Stimulated activated CD4-positive, alpha-beta T cell treated with anti-CD3 and anti-CD28 coated beads, Interleukin-2, amount 100 ng/mL, for 4 hours (primary cell): ENCODE measurements at places on chromosomes 1 and 21.

DNA sequence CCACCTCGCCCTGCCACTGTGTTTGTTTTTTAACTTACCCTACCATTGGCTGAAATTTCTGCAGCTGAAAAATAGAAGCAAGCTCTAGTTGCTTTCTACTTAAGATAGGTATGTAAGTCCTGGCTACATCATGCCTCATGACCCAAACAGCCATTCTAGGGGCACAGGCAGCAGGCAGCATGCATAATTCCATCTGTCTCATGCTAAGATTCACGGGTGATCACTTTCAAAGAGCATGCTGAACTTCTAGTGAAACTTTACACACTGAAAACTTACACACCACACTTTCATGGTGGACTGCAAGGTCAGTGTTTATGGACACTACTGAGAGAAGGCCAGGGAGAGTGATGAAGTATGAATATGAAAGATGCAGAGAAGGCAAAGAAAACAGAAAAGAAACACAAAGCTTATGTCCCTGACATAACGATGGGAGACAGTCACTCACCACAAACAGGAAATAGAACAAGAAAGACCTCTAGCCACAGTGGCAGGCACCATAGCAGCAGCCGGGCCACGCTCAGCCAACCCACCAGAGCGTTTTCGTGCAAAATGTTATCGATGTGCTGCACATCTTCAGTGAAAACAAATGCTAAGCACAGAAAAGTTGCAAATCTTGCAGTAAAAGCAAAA, 102.3 kb upstream of the TIAM1 start:
- peak; percentile 6 for DNase-seq

- no peak for DNase-seq
Measured at GRCh38 chr21:41684381-41685245, 82.2 kb downstream of the RIPK4 start.

- DNase-seq = no peak
Measured at GRCh38 chr1:53133261-53134041, 9.0 kb downstream of the SLC1A7 start.

- DNase-seq = no peak
Measured at GRCh38 chr1:2603521-2604155, 17.1 kb downstream of the PRXL2B start.

DNA sequence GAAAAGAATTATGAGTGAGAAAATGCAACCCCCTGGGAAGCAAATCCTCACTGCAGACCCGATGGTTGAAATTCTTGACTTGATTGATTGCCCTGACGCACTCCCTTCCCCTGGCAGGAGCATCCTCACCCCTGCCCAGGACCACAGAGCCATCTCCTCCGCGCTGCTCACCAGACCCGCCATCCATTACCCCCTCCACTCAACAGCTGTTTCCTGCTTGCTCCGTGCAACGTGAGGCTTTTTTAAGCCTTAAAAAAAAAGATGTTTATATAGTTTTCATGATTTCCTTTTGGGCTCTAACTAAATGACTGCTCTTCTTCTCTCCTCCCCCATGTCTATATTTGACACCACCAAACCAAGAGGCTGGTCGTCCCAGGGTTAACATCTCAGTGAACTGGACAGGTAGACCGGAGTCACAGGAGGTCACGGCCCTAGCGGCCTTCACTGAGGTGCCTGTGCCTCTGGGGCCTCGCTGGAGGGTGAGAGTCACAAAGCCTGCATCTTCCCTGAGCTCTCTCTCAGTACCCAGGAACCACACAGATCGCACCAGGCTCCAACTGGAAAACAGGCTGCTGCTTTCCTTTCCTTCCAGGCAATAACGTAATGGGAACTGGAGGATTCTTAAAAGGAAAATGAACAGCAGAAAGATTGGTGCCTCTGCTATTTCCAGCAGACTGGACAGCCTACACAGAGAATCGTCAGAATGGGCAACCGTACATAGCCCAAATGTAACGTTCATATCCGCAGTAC, 49.8 kb downstream of the ZBTB18 start:
- DNase-seq = no peak

GRCh38 chr1:89633248-89633799, 404 bp downstream of the LRRC8C start:
- DNase-seq = no peak

- no peak for DNase-seq
Measured at GRCh38 chr1:222275729-222276465, 272.0 kb downstream of the HHIPL2 start.

- DNase-seq = no peak
Measured at GRCh38 chr1:228440761-228441500, 24.3 kb upstream of the TRIM17 start.

GRCh38 chr1:247445526-247446356, 12.2 kb downstream of the OR2B11 start:
- DNase-seq = no peak

DNA sequence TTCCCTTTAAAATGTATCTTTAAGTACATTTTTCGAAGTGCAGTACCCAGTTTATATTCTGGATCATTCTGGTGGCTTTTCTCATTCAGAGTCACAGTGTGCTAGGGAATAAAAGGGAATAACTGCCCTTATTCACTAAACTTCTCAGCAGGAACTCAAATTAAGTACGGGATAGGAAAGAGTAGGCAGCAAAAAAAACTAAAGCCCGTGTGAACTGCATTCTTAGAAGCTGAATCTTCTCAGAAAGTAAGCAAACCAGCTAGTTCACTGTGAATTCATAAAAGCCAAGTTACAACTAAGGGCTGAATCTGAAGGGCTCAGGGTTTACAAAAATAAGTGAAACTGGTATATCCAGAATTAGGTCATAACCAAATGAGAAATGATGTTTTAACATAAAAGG, 22.0 kb downstream of the PRPF38A start:
- no peak for DNase-seq

DNA sequence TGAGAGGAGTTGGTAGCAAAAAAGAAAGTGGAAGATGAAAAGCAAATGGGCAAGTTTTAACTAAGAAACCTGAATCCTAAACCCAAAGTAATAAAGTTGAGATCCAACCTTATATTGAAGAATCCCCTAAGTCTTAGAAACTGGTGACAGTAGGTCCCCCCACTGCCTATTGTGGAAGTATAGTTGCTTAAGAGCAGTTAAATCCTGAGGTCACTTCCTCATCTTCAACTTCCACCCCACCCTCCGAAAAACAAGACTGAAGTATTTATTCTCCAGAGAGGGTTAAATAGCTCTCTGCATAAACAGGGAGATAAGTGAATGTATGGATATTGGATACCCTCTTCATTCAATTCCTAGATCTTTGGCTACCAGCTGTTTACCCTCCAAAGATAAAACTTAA, 3.3 kb upstream of the DSTYK start:
- DNase-seq = no peak

GRCh38 chr1:29513357-29513756, 277.0 kb downstream of the PTPRU start:
- no peak for DNase-seq

DNA sequence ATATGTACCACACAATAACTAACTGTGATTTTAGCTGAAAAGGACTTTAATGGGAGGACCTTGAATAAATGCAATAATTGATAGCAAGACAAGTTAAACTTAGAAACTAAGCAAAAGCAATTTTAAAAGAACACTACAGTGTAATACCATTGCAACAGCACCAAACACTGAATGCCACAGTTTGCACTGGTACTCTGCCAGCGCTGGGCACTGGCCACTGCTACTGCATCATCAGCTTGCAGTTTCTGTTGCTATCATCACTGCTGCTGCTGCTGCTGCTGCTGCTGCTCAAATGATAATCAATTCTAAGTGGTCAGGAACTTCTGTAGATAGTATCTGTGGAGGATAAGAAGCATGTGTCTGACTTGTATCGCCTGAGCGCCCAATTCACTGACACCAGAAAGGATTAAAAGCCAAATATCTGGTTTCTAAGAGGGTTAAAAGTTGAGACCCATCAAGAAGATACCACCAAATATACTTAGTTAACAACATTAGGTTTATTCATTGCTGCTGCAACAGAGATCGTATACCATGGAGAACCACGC, 306.9 kb downstream of the LRRC40 start:
- no peak for DNase-seq

DNA sequence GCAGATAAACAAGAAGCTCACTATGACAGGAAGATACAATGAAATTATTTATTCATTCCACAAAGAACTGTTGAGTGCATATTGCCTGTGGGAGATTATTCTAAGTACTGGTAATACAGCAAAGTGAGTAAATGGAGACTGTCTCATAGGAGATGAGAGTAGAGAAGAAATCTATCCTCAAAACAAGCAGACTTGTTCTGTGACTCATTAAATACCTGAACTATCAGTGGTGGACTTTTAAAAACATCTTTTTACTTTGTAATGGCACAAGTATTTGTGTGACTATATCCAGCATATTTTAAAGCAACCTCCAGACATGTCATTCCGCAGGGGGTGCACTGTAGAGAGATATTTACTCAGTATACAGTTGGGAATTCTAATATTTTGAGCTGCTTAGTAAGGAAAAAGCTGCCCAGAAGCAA, 259.2 kb downstream of the FMN2 start:
- DNase-seq = no peak

GRCh38 chr1:237838320-237838719, 52.4 kb downstream of the ZP4 start:
- no peak for DNase-seq

DNA sequence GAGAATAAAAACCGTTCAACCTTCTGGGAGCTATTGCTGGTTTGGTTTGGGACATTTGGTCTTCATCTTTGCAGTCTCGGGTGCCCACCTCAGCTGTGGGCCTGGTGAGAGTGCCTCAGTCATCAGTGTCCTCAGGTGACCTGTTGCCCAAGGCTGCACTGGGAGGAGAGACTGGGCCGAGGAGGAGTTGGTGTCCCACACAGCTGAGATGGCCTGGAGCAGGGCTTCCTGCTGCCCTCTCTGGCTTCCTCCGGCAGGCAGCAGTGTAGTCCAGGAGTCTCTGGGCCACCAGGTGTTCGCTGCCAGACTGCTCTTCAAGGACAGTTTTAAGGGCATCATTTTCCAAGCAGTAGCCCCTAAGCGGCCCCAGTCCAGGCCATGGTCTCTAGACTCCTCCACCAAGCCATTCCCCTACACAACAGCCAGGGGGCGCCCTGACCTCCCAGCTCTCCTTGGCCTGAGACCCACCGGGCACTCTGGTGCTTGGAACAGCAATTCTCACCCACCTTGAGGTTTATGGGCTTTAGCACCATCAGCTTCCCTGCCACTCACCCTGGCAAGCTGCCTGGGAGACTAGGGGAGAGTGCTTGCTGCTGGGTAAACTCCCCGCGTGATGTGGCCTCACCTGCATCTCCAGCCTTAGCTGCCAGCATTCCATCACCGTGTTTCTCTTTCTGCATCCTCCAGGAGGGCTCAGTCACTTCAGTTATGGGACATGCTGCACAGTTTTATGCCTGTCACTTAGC, 9.1 kb upstream of the SYTL1 start:
- no peak for DNase-seq
